ENCODE measurements at places on chromosomes 1 and 21.

DNA sequence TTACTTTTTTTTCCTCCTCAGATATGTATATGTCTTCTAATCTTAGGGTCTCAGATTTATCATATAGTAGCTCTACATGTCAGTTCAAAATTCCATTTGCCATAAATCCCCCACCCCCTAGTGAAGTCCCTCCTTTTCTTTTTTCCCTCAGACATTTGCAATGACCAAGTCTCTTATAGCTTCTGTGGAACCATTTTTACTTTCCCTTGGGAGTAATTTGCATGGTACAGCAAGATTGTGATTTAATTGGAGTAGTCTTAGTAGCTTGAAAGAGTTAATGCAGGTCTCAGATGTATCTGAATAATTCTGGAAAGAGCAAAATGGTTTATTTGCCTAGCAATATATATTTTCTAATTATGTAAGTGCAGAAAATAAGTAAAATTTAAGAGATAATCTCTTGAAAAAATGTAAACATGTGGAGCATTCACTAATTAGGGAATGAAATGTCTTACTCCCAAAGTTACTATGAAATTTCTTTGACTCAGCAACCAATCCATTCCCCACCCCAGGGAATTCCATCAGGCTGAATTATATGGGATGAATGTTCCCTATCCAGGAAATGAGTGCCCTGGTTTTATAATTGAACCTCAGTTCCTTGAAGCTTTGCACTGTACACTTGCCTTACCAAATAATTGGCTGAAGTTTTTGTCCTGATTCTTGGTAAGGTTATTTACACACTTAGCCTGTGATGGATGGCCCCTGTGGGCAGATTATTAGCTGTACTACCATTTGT lies 267.0 kb downstream of the DNM3 start:
- DNase-seq = no peak

GRCh38 chr1:52141513-52142219 lies at the start of gene ZFYVE9:
TSS of gene ZFYVE9 (plus strand) at chr1:52142089. CDS start at chr1:52233207, 91,118 bp downstream.
- DNase-seq = peak; percentile 77

DNA sequence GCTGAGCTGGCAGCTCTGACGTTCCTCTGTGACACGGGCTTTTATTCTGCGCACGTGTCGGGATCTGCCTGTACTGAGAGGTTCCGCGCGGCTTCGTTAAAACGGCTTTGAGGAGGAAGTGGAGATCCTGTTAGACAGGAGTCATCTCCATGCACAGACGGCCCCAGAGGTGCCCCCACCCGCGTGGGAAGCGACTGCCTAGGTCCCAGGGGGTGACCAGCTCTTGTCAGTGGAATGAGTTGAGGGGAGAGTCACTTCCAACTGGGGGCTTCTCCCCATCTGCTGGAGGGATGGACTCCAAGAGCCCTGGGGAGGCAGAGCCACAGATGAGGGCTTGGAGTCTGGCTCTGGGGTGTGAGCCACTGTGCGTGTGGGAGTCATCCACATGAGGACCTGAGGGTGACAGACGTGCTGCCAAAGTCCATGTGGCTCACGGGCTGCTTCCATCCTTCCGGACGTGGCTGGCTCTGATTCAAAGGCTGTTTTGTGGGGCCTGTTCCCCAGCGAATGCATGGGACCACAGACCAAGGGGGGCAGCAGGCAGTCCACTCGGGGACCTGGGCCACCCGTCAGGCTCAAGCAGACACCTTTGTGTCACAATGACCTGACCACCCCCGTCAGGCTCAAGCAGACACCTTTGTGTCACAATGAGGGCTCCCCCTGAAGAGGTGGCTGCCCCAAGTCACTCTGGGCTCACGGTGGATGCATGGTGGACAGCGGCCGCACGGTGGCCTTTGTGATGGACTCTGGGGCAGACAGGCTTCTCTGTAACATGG lies 26.8 kb downstream of the PTTG1IP start:
- peak; percentile 59 for DNase-seq

DNA sequence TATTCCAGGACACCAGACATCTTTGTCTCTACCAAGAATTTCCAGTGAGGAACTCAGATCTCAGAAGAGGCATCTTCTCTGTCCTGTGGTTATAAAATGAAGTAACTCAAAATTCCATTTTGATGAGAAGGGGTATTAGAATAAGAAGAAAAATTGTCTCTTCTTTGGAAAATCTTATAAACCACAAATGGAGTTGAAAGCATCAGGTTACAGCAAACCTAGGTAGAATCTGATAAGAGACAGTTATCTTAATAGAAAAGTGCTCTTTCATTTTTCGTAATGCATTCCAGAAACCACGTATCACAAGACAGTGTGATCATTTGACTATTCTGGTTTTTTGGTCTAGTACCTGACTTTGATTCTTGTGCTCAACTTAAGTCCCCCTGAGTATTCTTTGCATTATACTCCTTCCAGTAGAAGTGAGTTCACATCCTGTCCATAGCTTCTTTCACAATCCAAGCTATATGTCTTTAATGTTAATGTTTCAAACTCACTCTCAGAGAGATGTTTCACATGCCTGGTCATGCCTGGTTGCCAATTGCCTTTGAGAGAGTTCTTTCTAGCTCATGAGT lies 120.9 kb upstream of the PRDX6 start:
- DNase-seq = no peak

DNA sequence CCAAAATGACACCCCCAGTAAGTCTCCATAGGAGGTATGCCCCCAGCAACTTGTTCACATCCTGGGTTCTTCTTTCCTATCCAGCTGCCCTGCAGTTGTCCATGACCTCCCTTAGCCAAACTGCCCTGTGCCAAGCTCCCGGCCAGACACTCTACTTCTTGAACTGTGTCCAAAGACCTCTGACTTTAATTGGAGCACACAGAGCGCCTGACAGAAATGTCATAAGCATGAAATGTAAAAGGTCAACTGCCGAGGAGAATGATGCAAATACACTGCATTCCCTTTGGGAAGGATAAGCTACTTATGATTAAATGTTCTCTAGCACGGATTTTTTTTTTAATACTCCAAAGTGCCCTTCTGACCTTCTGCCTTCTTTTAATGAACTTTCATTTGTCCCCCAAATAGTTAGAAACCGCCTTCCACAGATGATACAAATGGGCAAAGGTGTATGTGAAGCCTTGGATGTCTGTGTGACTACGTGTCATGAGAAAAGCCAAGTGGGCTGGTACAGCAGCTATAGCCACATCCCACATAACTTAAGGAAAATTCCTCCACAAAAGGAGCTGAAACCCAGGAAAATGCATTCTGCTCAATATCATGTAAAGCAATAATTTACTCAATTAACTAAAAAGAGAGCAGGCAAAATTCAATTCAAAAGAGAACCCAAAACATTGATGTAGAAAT lies 26.8 kb downstream of the PALMD start:
- no peak for DNase-seq

- no peak for DNase-seq
Observed at GRCh38 chr1:172112576-172112975, 271.3 kb downstream of the DNM3 start.

DNA sequence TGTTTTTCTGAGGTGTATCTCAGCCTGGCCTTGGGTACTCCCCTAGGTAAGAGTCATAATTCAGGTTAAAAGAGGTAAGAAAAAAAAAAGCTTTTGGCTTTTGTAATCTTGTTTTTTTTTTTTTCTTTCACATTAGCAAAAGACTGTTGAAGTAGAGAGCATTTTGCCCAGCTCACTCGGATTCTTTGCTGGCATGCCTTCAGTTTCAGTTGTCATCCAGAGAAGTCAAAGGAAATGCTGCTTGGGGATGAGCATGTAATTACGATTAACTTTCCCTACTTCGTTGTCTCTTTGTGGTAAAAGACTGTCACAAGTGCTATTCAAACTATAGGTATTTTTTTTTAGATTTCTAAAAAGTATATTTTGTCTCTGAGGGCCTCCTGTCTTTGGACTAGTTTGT lies 6.3 kb downstream of the BACH1 start:
- no peak for DNase-seq

DNA sequence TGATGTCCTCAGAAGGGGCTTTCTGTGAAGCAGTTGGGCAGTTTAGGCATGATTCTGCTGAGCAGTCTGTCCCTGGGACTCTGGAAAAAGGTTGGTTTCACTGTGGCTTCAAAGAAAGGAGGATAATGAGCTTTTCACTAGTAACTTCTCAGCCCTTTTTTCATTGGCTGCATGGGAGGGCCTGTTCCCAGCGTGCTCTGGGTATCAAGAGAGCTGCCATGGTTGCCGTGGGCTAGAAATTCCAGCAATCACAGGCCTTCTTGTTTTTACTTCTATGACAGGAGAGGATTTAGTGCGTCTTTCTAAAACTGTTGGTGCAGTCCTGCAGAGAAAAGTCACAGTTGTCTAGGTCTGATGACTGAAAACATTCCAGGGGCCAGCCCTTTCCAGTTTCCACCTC lies 7.2 kb downstream of the SZRD1 start:
- DNase-seq = no peak

- DNase-seq = no peak
Observed at GRCh38 chr21:16145479-16145878, 415.7 kb downstream of the USP25 start.

DNA sequence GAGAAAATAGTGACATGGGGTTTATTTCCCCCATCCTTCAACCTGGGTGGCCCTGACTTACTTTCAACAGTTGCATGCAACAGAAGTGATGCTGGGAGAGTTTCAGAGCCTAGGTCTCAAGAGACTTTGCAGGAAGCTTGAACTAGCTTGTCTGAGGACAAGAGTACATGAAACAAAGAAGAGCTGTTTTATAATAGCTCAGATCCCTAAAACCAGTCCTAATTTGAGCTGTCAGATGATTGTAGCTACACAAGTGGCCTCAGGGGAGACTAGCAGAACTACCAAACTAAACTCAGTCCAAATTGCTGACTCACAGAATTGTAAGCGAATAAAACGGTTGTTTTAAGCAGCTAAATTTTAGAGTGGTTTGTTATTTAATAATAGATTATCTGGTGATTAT lies 17.1 kb downstream of the RC3H1 start:
- DNase-seq = no peak

DNA sequence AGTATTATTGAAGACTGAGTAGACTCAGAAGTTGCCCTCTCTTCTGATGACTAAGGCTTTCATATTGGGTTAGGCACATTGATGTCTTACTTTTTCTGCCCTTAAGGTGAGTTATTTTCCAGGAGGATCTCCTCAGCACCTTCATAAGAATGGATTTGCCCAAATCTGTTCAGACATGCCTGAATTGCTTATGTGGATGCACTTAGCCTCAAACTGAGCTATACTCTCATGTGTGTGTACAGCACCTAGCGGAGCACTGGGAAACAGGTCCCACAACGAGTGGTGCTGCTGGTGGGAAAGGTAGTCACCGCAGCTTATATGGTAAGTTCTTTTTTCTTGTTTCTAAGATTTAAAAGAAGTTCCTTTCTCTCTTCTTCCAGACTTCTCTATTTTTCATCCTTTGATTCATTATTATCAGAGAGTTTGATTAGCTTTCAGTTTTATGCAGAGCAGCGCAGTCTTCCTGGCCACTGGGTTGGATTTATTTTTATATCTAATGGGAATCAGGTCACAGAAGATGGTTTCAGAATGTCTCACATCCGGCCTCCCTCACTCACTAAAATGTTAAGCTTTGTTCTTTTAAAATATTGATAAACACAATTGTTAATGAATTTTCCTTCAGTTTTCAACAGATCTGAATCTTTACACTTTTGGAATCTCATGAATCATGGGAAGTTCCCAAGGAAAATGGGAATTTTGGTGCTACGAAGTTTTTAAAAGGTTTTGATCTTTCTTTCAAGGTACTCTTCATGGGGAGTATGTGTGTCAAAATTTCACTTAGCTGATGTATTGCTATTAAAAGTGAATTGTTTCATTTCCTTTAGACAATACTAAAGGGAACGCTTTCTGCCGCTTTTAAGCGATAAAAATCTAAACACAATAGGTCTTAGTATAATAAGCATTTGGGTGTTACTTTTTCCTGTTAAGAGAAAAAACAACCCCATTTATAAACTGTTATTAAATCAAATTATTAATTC lies 58.5 kb downstream of the EXTL2 start:
- no peak for DNase-seq

DNA sequence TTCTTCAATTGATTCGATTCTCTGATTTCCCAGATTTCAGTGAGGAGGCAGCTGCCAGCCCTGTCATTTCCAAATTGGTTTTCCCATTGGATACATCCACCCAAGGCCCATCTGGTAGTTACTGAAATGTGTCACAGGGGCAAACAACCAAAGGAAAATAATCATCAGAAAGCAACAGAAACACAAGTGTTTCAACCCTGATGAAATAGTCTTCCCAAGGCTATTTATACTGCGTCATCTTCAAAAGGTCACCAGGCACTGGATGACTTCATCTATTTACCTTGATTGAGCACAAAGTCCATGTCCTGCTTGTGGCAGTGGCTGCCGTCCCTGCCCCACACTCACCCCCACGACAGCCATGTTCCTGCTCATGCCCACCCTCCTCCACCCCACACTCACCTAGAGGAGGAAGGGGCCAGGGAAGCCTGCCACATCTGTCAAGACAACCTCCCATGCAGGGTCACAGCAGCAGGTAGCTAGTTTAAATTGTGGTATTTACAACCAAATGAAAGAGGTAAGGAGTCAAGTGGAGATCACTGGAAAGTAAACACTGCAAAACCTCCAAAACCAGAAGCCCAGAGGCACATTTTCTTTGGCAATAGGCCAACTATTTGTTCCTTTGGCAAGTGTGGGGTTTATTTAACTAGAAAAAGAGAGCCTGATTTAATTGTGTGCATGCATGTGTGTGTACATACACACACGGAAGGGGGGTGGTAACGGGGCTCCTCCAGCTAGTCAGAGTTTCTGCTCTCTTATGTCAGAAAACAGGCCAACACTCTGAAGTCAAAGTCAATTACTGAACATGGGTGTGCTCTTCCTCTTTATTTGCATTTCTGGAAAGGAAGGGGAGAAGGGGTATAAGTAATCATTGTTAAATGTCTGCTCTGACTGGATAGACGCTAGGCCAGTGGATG lies 49.5 kb upstream of the RAB4A start:
- no peak for DNase-seq

- DNase-seq = no peak
Observed at GRCh38 chr21:25515484-25516405, 91.5 kb downstream of the MRPL39 start.

DNA sequence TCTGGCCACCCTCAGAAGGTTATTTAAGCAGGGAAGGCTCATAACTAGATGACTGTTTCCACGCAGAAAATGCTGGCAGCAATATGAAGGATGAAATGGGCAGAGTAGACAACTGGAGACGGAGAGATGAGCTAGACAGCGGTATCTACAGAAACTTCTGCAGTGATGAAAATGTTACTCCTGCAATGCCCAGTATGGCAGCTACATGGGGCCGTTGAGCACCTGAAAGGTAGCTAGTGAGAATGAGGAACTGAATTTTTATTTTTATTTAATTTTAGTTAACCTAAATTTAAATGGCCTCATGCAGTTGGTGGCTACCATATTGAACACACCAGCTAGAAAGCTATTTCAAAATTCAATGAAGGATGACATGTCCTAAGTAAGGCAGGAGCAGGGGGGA lies 27.3 kb downstream of the SIPA1L2 start:
- no peak for DNase-seq

GRCh38 chr1:77081834-77082233 lies 137.4 kb downstream of the PIGK start:
- DNase-seq = no peak

DNA sequence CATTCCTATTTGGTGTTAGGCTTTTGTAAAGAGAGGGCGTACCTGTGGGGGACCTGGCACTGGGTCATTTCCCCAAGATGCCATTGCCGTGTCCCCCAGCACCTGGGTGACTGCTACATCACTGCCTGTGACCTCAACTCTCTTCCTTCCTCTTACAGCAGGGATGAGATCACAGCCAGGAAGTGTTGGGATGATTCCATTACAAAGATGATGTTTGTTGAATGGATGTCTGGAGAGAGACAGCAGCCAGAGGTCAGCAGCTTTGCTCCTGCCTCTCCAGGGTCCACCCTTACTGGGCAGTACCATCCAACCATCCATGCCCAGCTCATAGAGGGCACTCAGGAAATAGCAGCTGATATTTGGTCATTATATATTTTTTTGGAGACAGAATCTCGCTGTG lies 35.1 kb downstream of the TMEM51 start:
- no peak for DNase-seq
